ENCODE measurements at places on chromosomes 7 and 10.

GRCh38 chr7:8035192-8035591 lies 66.6 kb downstream of the GLCCI1 start:
- no peak for DNase-seq

GRCh38 chr10:11159543-11160215 lies 142.0 kb downstream of the CELF2 start:
- DNase-seq: no peak

DNA sequence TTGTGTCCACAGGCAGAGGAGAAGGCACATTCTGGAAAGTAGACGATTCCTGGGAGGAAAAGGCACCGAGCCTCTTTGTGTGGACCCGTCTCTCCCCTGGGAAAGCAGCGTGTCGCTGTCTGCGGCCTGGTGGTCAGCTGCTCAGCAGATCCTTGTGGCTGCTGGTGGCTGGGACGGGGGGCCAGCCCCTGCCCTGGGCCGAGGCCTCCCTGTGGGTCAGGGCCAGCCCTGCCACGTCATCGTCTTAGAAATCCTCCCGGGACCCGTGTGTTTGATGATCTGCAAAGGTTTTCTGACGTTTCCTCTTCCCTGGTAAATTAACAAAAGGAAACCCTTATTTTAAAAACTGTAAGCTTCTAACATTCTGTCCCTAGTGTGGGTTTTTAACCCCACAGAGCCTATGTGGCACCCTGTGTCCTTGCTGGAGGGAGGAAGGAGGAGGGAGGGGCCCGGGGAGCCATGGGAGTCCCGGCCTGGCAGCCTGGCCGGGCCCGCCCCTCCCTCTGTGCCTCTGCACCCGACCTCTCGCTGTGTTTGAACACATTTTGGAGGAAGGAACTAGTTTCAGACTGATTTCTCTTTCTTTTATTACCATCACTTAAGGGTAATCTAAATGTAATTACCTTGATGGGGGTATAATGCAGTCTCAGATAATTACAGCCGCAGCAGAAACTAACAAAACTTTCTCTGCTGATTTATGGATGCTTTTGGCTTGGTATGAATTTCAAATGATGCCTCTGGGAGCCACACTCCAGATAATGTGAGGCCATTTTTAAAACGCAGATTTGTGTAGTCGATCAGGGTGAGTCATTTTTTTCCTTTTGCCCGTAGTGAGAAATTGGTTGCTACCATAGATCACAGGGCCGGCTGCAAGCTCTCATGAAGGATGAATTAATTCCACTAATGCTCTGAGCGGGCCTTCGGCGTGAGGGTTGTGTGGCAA lies 85.5 kb downstream of the NKX6-2 start:
- DNase-seq: peak; percentile 50

DNA sequence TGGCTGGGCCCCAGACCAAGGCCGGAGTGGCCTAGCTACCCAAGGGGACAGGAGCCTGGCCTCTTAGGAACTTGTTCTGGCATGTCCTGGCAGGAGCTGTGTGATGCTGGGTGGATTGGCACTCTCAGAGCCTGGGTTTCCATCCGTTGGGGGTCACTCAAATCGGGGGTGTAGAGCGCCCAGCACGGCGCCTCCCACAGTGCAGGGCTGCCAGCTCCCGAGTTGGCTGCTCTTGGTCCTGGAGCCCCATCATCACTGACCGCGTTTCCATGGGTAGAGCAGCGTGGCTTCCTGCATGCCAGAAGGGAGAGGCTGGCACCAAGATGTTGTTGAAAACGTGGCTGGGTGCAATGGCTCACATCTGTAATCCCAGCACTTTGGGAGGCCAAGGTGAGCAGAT lies 70.3 kb downstream of the UNCX start:
- DNase-seq: no peak

DNA sequence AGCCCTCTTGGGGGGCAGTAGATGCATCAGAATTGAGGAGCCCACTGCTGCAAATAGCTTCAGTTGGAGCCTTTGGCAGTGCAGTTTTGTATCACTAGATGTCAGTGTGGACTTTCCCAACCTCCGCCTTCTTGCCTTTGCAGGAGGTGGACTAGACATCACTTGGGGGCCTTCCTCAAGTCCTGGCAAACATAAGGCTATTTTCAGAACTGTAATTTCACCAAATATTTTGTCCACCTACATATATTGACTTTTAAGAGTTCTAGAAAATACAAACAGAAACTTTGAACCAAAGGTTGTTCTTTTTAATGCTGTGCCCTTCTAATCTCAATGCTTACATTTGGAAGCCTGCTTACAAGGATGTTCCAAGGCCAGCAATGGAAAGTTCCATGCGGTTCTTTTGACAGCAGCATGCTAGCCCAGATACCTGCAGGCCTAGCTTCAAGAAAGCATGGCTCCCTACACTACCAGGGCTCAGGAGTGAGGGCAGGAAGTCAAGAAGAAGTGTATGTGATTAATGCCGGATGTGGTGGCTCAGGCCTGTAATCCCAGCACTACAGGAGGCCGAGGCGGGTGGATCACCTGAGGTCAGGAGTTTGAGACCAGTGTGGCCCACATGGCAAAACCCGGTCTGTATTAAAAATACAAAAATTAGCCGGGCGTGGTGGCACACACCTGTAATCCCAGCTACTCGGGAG lies 8.0 kb upstream of the ZNRF2 start:
- peak; percentile 78 for DNase-seq

GRCh38 chr7:121005996-121006584 lies 17.6 kb downstream of the CPED1 start:
- DNase-seq: no peak

GRCh38 chr7:158270106-158270775 lies 317.4 kb downstream of the PTPRN2 start:
- no peak for DNase-seq
